ENCODE measurements at places on chromosomes 5 and 9. TPM values are rescaled to one million over a fixed set of nuclear protein-coding genes. Genes with fewer than 3 reads are reported as not detected.

- H3K27me3 ChIP-seq, result no peaks in the 10 kb centered on the region
- no peak overlapping the region for H3K4me3 ChIP-seq
- H3K36me3 ChIP-seq, result no peaks in the 10 kb centered on the region
- no peaks in the 10 kb centered on the region for H3K4me1 ChIP-seq
These were observed 778.1 kb downstream of the SEMA5A start for GRCh38 chr5:8767746-8768145.

- no peaks in the 10 kb centered on the region for H3K4me1 ChIP-seq
- H3K36me3 ChIP-seq, result no peaks in the 10 kb centered on the region
- no peak for DNase-seq
- H3K27me3 ChIP-seq, result no peaks in the 10 kb centered on the region
- no peak overlapping the region for H3K27ac ChIP-seq
These were observed 5.5 kb upstream of the SHB start for GRCh38 chr9:38074441-38074961.

- peaks cover 10% of the 10 kb centered on the region for H3K4me1 ChIP-seq
- H3K27me3 ChIP-seq, result no peaks in the 10 kb centered on the region
- no peak overlapping the region for H3K27ac ChIP-seq
- no peak for DNase-seq
These were observed 3.5 kb downstream of the RUFY1 start for GRCh38 chr5:179553875-179554274.

DNA sequence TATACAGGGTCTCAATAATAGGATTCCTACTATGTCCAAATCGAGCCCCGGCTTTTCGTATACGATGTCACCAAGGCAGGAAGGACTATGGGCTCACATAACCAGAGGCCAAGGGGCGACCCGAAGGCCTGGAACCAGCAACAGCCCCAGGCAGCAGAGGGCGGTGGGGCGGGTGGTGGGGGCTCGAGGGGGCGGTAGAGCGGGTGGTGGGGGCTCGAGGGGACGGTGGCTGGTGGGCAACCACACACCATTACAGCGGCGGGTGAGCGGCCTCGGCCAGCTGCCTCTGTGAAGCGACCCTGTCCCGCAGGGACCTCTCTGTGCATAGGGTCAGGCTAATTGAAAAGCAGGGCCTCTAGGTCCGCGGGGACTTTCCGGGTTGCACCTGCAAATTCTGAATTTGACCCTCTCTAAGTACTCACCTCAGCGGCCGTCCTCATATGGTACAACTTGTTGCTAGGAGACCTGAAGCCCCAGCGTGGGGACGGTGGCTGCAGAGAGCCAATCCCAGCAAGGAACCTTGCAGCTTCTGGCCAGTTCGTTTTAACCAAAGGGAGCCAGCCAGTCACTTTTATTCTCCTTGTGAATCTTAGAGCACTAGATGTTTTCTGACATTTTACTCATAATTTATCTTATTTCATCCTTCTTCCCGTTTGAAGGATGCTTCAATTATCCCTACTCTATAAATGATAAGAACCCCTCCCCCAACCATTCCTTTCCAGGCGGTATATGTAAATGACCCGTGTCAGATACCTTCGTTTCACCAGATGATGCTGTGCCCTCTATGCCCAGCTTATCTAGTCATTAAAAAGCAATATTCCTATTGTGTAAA, at the start of gene NME5:
Gene NME5, minus strand, starts transcription at position 480 of the 832 bp plus-strand sequence. CDS start 648 bp downstream, outside the sequence.
- H3K36me3 ChIP-seq, result no peaks in the 10 kb centered on the region
- no peaks in the 10 kb centered on the region for H3K27me3 ChIP-seq
- H3K4me3 ChIP-seq, result peak within 1 kb of the TSS; percentile 77
- no peak within 1 kb of the TSS for H3K27ac ChIP-seq

Gene FOXI1
- total RNA-seq, result 5.1 TPM
